ENCODE measurements at places on chromosomes 7 and 10.
A peak's percentile ranks its signal among the peaks of the same experiment; 100 is the strongest.

GRCh38 chr10:114881417-114881816, 56.6 kb upstream of the TRUB1 start:
- no peak overlapping the region for H3K27ac ChIP-seq
- no peak overlapping the region for H3K4me3 ChIP-seq
- no peak for DNase-seq
- no peaks in the 10 kb centered on the region for H3K27me3 ChIP-seq
- H3K36me3 ChIP-seq, result no peaks in the 10 kb centered on the region

GRCh38 chr7:40211276-40212003, 76.6 kb downstream of the SUGCT start:
- H3K4me3 ChIP-seq, result no peak overlapping the region
- H3K36me3 ChIP-seq, result no peaks in the 10 kb centered on the region
- DNase-seq, result no peak
- H3K27me3 ChIP-seq, result no peaks in the 10 kb centered on the region
- no peaks in the 10 kb centered on the region for H3K4me1 ChIP-seq
- no peak overlapping the region for H3K27ac ChIP-seq

DNA sequence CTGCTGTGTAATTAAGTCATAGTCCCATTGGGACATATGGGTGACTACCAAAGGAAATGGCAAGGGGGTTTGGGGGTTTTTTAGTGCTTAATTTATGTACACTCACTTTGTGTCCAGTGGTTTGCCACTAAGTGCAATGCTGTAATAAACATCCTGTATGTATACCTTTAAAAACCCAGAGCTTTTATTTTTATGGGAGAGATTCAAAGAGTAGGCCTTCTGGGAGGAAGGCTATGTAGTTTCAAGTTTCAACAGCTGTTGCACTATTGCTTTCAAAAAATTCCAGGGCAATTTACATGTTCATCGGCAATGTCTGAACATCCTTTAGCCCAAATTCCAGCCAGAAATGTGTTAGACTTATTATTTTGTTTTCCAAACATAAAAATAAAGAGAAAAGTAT, 744.7 kb downstream of the XPNPEP1 start:
- H3K4me1 ChIP-seq, result no peaks in the 10 kb centered on the region
- H3K27me3 ChIP-seq, result no peaks in the 10 kb centered on the region
- no peaks in the 10 kb centered on the region for H3K36me3 ChIP-seq
- DNase-seq, result no peak

DNA sequence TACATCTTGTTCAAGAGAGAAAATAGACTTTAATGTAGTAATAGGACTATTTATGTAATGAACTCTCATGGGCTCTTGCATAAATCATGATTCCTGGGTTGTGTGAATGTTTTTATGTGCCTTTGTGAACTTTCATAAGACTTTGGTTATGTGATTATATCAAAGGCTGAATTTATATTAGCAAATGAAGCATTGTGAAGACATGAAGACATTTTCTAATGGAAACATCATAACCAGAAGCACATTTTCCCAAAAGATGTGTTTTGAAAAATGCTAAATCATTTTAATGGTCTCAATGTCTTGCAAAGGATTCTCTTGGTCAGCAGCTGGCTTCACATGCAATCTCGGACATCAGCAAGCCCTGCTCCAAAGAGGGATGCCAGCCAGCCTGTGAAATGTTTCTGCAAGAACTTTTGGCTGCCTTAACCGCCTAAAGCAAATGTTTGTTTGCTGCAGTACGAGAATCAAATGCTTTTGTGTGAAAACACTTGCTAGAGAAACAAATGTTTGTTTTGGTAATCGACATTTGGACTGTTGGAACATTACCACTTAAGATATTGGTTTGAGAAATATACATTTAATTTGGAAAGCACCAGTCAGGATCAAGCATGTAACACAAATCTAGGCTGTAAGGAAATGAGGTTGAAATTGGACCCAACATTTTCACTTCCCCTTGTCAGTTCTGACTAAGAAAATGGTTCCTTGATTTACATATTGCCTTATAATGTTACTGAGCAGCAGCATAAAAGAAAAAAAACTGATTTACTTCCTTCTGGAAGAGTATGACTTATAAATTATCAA, 102.1 kb downstream of the RTKN2 start:
- DNase-seq, result no peak
- no peaks in the 10 kb centered on the region for H3K27me3 ChIP-seq
- H3K4me3 ChIP-seq, result 0 out of 2 replicates have a peak overlapping the region, but pooled peaks have one; percentile 0
- peak overlapping the region; percentile 12 for H3K27ac ChIP-seq
- no peaks in the 10 kb centered on the region for H3K36me3 ChIP-seq
